Activated CD4-positive, alpha-beta memory T cell treated with anti-CD3 and anti-CD28 coated beads for 36 hours (primary cell): ENCODE measurements at places on chromosomes 4 and X. TPM values are rescaled to one million over a fixed set of nuclear protein-coding genes. Genes with fewer than 3 reads are reported as not detected.
A peak's percentile ranks its signal among the peaks of the same experiment; 100 is the strongest.

DNA sequence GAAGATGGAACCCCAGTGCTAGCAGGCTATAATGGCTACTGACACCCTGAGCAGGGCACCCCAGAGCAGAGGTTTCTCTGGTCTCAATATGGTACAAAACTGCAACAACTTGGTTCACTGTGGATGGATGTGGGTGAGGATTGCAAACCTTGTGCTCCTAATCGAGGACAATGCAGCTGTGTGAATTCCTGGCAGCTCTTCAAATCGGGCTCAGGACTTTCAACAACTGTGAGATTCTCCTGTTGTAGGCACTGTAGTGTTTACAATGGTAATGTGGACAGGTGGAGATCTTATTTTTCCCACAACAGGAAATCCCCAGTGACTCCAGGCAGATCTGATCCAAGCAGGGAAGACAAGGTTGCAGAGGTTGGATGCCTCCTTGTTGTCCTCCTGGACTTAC is 101.5 kb downstream of the RCHY1 start:
- DNase-seq: no peak
- peaks cover 1% of the 10 kb centered on the region for H3K27me3 ChIP-seq
- no peak overlapping the region for H3K4me3 ChIP-seq
- no peaks in the 10 kb centered on the region for H3K4me1 ChIP-seq
- H3K27ac ChIP-seq: no peak overlapping the region
- H3K36me3 ChIP-seq: no peaks in the 10 kb centered on the region

GRCh38 chr4:26076896-26077295 is 162.9 kb downstream of the SMIM20 start:
- no peaks in the 10 kb centered on the region for H3K27me3 ChIP-seq
- H3K4me3 ChIP-seq: no peak overlapping the region
- H3K36me3 ChIP-seq: peaks cover 15% of the 10 kb centered on the region
- peak overlapping the region; percentile 96 for H3K27ac ChIP-seq
- DNase-seq: no peak

DNA sequence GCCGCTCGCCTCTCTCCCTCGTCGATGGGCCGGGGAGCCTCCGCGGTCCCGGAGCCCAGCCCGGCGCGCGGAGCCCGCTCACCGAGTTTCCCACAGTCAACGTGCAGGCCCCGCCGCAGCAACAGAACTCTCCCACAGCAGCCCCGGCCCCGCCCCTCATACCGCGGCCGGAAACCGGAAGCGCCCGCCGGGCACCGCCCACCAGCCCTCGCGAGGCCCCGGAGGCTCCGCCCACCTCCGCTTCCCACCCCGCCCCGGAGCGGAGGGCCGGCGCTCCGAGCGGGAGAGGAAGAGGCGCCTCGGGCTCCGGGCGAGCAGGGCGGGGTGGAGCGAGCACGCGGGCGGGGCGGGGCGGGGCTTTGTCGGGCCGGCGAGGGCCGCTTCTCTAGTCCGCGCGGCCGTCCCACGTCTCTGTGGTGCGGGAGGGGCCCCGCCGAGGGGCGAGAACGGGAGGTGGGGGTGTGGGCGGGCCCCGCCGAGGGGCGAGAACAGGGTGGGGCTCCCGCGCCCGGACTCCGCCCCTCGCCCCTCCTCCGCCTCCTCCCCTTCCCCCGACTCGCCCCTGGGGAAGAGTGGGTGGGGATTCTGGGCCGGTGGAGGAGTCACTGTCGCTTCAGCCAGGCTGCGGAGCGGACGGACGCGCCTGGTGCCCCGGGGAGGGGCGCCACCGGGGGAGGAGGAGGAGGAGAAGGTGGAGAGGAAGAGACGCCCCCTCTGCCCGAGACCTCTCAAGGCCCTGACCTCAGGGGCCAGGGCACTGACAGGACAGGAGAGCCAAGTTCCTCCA is at the start of the genes ABCD1 and BCAP31:
Gene ABCD1, plus strand, starts transcription at position 605 of the 787 bp plus-strand sequence. CDS start 411 bp downstream, outside the sequence.
Gene BCAP31, minus strand, starts transcription at position 136 of the 787 bp plus-strand sequence. CDS start 1,143 bp downstream, outside the sequence.
- DNase-seq: peak; percentile 91
- no peaks in the 10 kb centered on the region for H3K27me3 ChIP-seq
- peaks cover 16% of the 10 kb centered on the region for H3K36me3 ChIP-seq

The TLR2 gene
- total RNA-seq: 1.6 TPM

- H3K36me3 ChIP-seq: no peaks in the 10 kb centered on the region
- no peaks in the 10 kb centered on the region for H3K27me3 ChIP-seq
- peak; percentile 28 for DNase-seq
Measured at GRCh38 chrX:136259543-136259942, 8.3 kb upstream of the MAP7D3 start.

DNA sequence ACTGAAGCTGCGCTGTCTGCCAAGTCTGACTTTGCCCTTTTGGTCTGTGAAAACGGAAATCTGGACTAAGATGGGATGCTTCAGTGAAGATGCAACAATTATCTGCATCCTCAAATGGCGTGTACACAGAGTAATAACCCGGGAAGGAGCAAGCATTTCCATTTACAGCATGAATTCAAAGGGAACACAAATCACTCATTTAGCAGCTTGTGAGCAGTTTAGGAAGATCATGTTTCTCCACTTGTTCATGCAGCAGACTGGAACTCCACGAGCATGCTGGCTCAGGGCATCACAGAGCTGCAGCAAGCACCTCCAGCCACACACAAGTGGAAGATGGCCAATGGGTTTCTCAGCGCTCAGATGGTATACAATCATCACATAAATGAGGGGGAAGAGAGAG is 175.5 kb downstream of the NLGN4X start:
- no peaks in the 10 kb centered on the region for H3K27me3 ChIP-seq
- DNase-seq: no peak
- H3K4me3 ChIP-seq: no peak overlapping the region
- H3K27ac ChIP-seq: no peak overlapping the region
- H3K36me3 ChIP-seq: no peaks in the 10 kb centered on the region

The KLB gene
- not detected for total RNA-seq

The AR gene
- 0.22 TPM for total RNA-seq

DNA sequence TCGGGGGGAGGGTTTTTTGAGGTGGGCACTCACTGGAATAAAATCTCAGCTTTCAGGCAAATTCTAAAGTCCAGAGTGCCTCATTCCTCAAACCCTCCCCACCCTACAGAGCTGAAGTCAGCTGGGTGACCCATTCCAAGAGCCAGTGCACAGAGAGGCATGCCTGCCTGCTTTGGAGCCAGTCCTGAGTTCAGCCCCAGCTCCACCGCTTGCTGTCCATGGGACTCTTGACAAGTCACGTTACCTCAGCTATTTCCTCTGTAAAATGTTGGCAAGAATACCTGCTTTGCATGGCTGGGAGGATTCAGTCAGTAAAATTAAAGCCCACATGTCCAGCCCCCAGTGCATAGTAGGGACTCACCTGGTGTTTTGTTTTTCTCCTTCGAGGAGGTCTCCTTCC is 125.9 kb upstream of the PJA1 start:
- no peak for DNase-seq
- H3K4me1 ChIP-seq: no peaks in the 10 kb centered on the region
- H3K27me3 ChIP-seq: no peaks in the 10 kb centered on the region

GRCh38 chr4:138852681-138853080 is 162.9 kb upstream of the NOCT start:
- no peak overlapping the region for H3K4me3 ChIP-seq
- no peak overlapping the region for H3K27ac ChIP-seq
- H3K27me3 ChIP-seq: peaks cover 1% of the 10 kb centered on the region
- DNase-seq: no peak
- H3K36me3 ChIP-seq: no peaks in the 10 kb centered on the region

The C1QTNF7 gene
- total RNA-seq: not detected

DNA sequence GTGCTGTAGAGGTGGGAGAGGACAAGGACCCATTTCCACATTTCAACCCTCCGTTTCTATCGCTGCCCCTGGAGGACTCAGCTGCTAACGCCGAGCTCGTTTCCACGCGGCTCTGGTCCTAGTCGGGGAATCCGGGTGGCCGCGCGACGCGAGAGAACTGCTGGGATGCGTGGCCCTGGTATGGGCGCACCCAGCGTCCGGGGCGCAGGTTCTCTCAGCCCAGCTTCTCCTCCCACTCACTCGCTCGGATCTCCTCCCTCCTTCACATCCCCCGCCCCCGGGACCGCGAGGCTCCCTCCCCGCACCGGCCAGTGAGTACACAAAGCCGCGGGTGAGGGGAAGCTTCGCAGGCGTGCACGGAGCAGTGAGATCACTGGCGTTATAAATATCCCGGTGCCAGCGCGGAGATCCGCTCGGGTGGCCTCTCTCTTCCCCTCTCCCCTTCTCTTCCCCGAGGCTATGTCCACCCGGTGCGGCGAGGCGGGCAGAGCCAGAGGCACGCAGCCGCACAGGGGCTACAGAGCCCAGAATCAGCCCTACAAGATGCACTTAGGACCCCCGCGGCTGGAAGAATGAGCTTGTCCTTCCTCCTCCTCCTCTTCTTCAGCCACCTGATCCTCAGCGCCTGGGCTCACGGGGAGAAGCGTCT is at the start of gene FGF5:
Gene FGF5, plus strand, starts transcription at position 412 of the 649 bp plus-strand sequence. Its CDS starts 161 bp downstream, at position 573.
- H3K27me3 ChIP-seq: peaks cover 73% of the 10 kb centered on the region
- DNase-seq: peak; percentile 49
- H3K27ac ChIP-seq: no peak within 1 kb of the TSS
- H3K36me3 ChIP-seq: no peaks in the 10 kb centered on the region
- H3K4me3 ChIP-seq: peak within 1 kb of the TSS; percentile 65
- peaks cover 25% of the 10 kb centered on the region for H3K4me1 ChIP-seq

- no peaks in the 10 kb centered on the region for H3K27me3 ChIP-seq
- H3K36me3 ChIP-seq: no peaks in the 10 kb centered on the region
- no peak for DNase-seq
- peak overlapping the region; percentile 62 for H3K4me3 ChIP-seq
- H3K4me1 ChIP-seq: peaks cover 24% of the 10 kb centered on the region
- peak overlapping the region; percentile 53 for H3K27ac ChIP-seq
Measured at GRCh38 chrX:13473442-13474163, 95.8 kb upstream of the EGFL6 start.

GRCh38 chrX:137431693-137432488 is 134.0 kb upstream of the ZIC3 start:
- H3K4me3 ChIP-seq: no peak overlapping the region
- peaks cover 22% of the 10 kb centered on the region for H3K27me3 ChIP-seq
- no peak overlapping the region for H3K27ac ChIP-seq
- H3K4me1 ChIP-seq: no peaks in the 10 kb centered on the region
- H3K36me3 ChIP-seq: no peaks in the 10 kb centered on the region

DNA sequence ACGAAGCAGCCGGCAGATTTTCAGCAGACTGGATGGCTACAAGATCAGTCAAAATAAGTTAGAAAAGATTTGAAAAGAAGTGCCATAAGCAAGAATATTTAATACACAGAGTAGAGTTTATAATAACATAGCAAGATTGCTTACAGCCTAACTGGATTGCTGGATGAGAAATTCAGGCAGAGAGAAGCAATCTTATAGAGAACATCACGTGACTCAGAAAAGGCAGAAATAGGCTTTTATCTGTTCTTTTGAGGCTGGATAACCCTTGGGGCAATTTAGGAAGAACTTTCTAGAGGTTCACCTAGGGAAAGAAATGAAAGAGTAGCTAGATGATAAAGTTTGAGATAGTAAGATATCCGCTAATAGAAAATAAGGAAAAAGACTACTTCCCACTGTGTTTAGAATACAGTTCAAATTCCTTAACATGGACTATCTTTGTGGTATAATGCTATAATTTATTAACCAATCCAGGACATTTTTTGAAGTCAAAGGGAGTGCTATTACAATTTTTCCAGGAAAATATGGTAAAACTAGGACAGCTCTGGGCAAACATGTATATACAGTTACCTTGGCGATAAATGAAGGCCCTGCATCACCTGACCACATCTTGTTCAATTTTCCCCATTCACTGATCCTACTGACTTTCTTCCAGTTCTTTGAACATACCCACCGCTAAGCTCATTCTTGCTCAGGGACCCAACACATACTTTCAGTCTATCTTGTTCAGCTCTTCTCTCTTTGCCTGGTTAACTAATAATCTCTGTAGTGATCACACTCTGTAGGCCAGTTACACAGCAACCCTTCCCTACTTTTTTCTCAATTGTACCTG is 12.7 kb upstream of the SPCS3 start:
- no peak for DNase-seq
- H3K27me3 ChIP-seq: peaks cover 36% of the 10 kb centered on the region
- no peak overlapping the region for H3K27ac ChIP-seq
- H3K4me3 ChIP-seq: no peak overlapping the region
- no peaks in the 10 kb centered on the region for H3K36me3 ChIP-seq

- H3K4me1 ChIP-seq: no peaks in the 10 kb centered on the region
- no peak for DNase-seq
- H3K4me3 ChIP-seq: no peak overlapping the region
- no peaks in the 10 kb centered on the region for H3K27me3 ChIP-seq
- H3K36me3 ChIP-seq: no peaks in the 10 kb centered on the region
Measured at GRCh38 chr4:101989551-101989950, 199.0 kb downstream of the BANK1 start.

DNA sequence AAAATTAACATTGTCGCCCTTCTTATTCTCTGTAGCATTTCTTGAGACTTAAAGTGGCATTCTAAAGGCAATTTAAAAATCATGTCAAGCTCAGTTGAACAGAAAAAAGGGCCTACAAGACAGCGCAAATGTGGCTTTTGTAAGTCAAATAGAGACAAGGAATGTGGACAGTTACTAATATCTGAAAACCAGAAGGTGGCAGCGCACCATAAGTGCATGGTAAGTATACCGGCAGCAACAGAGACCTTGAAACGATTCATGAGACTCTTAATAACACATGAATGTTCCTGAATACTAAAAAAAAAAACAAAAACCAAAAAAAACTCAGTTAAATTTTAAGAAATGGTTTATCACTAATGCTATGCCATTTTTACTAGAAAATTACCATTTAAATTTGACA is 82.4 kb upstream of the HPRT1 start:
- H3K4me1 ChIP-seq: peaks cover 13% of the 10 kb centered on the region
- H3K27ac ChIP-seq: no peak overlapping the region
- H3K36me3 ChIP-seq: peaks cover 15% of the 10 kb centered on the region
- peak; percentile 21 for DNase-seq
- H3K4me3 ChIP-seq: no peak overlapping the region
- H3K27me3 ChIP-seq: no peaks in the 10 kb centered on the region

DNA sequence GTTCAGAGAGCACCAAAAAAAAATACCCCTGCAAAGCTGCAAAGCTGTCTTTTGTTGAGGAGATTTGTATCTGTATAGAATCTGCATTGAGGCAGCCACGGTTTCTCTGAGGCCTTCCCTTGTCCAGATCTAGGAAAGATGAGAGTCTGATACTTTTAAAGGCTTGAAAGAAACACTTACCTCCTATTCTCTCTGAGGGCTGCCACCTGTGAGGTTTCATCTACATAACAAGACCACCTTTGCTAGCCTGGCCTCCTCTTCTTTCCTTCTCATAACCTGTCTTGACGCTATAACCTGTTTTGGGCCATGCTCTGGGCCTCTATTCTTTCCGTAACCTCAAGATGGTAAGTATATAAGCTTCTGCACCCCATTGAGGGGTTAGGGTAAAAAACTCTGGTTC is 779.6 kb upstream of the HTR2C start:
- no peak overlapping the region for H3K4me3 ChIP-seq
- no peak for DNase-seq
- H3K27ac ChIP-seq: no peak overlapping the region
- no peaks in the 10 kb centered on the region for H3K27me3 ChIP-seq

The RS1 gene
- not detected for total RNA-seq

GRCh38 chr4:7432531-7433375 is 2.0 kb downstream of the PSAPL1 start:
- peaks cover under 1% of the 10 kb centered on the region for H3K27me3 ChIP-seq
- H3K27ac ChIP-seq: no peak overlapping the region
- H3K4me1 ChIP-seq: no peaks in the 10 kb centered on the region
- no peak overlapping the region for H3K4me3 ChIP-seq

The NKX6-1 gene
- total RNA-seq: not detected
